ENCODE measurements at places on chromosomes 3 and 15.

DNA sequence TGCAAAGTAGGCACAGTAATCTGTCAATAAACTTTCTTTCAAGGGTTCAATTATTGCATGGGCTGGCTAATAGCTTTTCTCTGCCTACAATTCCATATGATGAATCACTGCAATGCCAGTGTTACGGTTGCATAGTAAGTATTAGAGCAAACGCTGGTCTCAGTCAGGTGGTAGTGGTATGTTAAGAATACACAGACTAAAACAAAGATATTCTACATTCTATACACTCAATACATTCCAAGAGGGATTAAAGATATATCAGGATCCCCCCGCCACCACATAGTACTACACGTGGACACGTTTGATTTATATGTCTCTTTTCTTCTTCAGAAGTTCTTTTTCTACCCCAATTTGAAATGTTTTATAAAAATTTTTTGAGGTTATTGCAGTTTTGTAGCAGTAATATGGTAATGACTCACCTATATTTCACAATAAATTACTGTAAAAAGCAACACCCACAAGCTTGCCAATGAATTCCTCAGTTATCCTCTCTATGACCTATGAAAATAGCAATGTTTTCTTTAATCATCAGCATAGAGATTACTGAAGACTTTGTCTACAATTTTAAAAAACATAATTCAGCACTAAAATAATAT lies 68.2 kb downstream of the CD200R1L start:
- DNase-seq: no peak

GRCh38 chr15:58951388-58952007 lies 18.0 kb upstream of the SLTM start:
- DNase-seq: no peak

DNA sequence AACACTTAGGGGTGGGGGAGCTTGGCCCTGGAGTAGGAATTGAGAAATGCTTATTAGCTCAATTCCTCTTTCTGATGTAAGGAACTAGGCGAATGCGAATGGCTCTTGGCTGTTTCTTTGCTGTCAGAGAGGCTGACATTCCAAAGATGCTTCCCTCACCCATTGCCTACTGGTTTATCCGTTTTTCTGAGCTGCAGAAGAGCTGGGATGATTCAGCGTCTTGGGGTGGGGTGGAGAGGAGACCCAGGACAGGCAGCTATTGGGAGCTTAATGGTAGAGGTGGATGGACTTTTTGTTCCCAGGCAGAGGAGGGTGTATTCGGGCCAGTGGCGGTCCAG lies 9.8 kb downstream of the PLEKHO2 start:
- DNase-seq: no peak

DNA sequence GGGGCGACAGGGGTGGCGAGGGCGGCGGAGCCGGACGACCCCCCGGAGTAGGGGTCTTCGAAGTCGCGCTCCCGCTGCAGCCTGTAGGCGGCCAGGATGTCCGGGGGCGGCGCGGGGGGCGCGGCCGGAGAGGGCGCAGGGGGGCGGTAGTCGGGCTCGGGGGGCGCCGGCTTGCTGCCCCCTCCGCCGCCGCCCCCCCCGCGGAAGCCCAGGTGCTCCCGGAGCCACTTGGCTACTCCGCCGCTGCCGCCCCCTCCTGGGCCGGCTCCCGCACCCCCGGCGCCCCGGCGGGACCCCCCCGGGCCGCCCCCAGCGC lies 230 bp downstream of the SHF start:
- no peak for DNase-seq

GRCh38 chr3:55721716-55722484 lies 234.8 kb upstream of the WNT5A start:
- DNase-seq: no peak

DNA sequence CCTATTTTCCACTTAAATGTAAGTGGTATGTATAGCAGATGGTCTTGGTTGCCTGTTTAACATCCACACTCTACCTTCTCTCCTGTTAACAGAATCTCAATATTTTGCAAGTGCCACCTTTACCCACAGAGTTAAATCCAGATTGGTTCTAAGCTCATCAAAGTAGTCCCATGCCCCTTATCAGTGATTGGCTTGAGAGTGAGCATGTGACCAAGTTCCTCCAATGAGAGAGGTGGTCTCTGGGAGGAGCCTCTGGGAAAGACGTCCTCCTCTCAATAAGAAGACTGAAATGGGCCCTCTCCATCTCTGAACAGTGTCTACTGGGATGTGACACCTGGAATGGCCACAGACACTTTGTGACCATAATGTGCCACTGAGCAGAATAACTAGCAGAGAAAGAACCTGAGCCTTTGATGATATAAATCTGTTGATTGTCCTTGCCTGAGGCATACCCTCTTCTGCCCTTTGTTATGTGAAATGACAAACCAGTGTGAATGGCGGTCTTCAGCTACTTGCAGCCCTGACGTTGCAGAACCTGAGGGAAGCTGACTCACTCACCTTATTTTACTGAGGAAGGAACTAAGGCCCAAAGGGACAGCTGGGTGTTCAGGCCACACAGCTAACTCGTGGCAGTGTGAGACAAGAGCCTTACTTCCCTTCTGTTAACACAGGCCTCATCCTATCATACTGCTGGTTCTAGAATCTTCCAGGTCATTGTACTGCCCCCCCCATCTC lies 42.4 kb upstream of the LARS2 start:
- DNase-seq: no peak

GRCh38 chr3:42892169-42892568 lies 13.8 kb upstream of the ZNF662 start:
- DNase-seq: no peak

GRCh38 chr3:79415356-79415755 lies 352.4 kb downstream of the ROBO1 start:
- DNase-seq: no peak

- no peak for DNase-seq
Observed at GRCh38 chr3:33980252-33980651, 181.8 kb downstream of the PDCD6IP start.

- DNase-seq: no peak
Observed at GRCh38 chr3:141941093-141941492, 64.7 kb downstream of the ATP1B3 start.

DNA sequence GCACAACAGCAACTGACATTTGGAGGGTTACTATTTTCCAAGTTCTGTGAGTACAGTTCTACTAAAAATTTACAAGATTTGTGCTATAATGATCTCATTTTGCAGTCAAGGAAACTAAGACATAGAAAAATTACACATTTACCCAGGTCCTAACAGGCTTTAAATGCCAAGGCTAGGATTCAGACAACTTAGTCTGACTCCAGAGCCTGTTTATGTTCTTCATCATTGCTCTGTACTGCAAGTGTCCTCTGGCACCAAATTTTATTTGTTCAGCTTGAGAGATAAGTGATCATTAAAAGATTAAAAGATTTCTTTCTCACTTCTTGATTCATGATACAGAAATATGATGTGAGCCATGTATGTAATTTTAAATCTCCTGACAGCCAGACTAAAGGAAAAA lies 290.8 kb downstream of the UBE2E2 start:
- DNase-seq: no peak

- DNase-seq: peak; percentile 38
Observed at GRCh38 chr15:22980189-22981050, at the start of gene CYFIP1. CYFIP1 (minus strand) TSS chr15:22980368; CDS start chr15:22947285, 33,083 bp downstream.

DNA sequence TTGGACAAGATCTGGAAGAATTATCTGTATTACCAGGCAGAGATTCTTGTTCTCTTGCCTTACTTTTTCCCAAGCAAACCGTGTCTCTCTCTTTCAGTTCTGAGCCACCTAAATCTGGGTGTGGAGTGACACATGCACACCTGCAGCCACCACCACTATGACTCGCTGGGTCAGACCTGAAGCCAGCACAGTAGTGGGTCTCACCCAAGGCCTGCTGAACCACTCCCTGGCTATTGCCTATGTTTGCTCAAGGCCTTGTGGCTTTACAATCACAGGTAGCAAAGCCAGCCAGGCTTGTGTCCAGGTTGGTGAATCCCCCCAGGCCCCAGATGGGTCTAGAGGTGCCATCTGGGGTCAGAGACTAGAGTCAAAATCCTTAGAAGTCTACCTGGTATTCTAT lies 28.7 kb upstream of the COPB2 start:
- DNase-seq: no peak

- DNase-seq: no peak
Observed at GRCh38 chr3:29972320-29972993, 633.9 kb upstream of the TGFBR2 start.

- no peak for DNase-seq
Observed at GRCh38 chr15:52287114-52287513, 8.5 kb downstream of the MYO5C start.

DNA sequence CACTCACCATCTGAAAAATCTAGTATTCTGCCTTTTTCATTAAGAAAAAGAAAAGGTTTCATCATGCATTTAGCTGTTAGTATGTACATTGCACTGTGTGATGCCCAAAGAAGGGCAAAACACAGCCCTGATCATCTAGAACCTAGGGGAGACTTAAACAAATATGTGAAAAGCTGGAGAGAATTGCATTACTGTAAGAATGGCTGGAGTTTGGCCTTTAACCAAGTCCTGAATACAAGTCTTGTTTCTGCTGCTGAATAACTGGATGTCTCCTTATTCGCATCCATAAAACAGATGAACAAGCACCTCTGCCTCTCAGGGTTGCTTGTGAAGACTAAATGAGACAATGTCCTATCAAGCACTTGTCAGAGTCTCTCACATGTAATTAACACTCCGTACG lies 233.4 kb upstream of the LRTM1 start:
- DNase-seq: no peak

- no peak for DNase-seq
Observed at GRCh38 chr3:43817825-43818224, 127.1 kb downstream of the ABHD5 start.

GRCh38 chr3:119580067-119580760 lies 922 bp downstream of the ADPRH start:
- DNase-seq: no peak

GRCh38 chr3:141055136-141055535 lies 4.0 kb downstream of the SPSB4 start:
- no peak for DNase-seq

DNA sequence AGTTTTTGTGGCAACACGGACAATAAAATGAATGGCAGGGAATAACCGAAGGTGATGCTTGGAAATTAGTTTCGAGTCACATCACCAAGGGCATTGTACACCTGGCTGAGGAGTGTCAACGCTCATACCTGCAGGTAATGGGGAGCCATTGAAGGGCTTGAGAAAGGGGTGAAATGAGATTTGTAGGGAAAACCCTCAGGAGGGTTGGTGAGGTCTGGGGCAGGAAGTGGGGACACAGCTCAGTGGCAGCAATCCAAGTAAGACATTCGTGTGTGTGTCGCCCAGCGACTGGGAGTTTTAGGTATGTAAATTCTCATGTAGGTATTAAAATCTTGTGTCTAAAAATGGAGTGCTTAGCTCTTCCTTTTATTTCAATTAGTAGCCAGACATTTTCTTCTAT lies 14.3 kb downstream of the PARP14 start:
- no peak for DNase-seq

DNA sequence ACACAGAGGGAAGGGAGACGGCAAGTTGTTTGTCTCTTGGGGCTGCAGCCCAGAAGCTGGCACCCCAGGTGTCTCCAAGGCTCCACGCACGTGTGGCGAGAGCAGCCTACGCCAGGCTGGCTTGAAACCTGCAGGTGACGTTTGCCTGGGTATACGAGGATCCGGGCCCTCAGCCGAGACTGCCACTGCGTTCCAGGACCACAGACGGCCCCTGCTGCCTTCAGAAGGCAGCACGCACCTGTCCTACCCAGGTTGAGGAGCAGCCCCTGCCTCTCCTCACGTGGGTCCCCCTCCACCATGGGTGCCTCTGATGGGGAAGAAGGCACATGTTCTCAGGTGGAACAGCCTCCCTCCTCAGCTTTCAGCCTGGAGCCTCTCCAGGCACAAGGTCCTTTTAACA lies 75.3 kb upstream of the PRR20G start:
- DNase-seq: no peak

- no peak for DNase-seq
Observed at GRCh38 chr3:14127516-14128161, 2.8 kb downstream of the TMEM43 start.

- no peak for DNase-seq
Observed at GRCh38 chr3:10746684-10747083, 69.3 kb upstream of the SLC6A11 start.

DNA sequence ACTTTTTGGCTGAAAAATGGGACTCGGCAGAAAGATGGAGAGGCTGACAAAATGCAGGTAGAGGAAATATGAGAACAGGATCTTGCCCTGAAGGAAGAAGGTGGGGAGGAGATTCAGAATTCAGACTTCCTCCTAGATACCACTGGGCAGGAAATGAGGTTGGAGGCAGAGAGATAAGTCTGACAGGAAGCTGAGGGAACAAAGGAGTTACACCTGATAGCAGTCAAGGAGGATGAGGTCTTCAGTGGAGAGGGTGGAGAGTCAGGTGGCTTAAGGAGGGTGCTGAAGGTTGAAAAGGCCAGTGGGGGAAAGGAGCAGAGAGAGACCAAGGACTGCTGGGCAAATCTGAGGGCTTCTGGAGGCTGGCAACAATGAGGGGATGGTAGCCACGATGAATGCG lies 56.8 kb downstream of the CCR4 start:
- DNase-seq: no peak

GRCh38 chr3:187856555-187856954 lies 111.3 kb upstream of the BCL6 start:
- no peak for DNase-seq

- no peak for DNase-seq
Observed at GRCh38 chr15:63888146-63888545, 54.4 kb upstream of the HERC1 start.

- no peak for DNase-seq
Observed at GRCh38 chr3:107574650-107575049, 51.9 kb downstream of the BBX start.

DNA sequence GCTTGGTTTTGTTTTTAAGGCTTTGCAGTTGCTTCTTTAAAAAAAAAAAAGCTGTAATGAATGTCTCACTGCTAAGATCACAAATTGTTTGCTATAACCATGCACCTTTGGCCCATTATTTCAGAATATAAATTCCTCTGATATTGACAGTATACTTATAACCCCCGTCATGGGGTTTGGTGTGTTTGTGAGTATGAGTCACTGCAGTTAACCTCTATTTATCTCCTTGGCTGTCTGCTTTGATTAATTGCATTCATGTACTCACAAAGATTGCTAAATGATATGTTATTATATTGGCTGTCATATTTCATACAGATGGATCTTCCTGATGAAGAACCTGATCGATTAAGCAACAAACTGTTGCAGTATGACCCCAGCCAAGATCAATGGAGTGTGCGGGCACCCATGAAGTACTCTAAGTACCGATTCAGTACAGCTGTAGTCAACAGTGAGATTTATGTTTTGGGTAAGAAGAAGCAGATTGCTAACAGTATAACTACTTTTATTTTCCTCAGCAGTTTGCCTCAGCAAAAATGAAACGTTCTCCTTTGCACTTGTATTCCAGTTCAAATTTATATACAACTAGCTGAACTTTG lies 14.9 kb downstream of the KBTBD12 start:
- DNase-seq: no peak
